Left ventricle myocardium inferior (tissue), 1 donor: ENCODE measurements at places on chromosomes 2 and 18. TPM values are rescaled to one million over a fixed set of nuclear protein-coding genes. Genes with fewer than 3 reads are reported as not detected.

DNA sequence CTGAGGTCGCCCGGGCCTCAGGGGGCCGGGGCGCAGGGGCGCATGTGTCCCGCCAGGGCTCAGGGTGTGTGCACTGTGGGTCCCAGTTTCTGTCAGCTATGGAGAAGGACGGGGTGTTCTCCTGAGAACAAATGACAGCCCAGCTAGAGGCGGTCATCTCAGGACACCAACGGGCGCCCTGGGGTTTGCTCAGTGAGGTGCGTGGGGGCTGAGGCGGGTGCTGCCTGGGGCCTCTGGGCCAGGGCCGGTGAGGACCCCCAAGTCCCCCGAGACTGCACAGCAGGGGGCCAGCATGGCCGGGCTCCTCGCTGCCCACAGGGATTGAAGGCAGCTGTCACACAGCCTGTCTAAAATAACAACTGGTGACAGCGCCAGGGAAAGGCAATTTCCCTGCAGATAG, 808.8 kb upstream of the SOX11 start:
- no peaks in the 10 kb centered on the region for H3K36me3 ChIP-seq
- H3K4me1 ChIP-seq: no peaks in the 10 kb centered on the region
- no peak for DNase-seq
- no peaks in the 10 kb centered on the region for H3K27me3 ChIP-seq
- no peak overlapping the region for H3K4me3 ChIP-seq

- no peak for DNase-seq
- H3K36me3 ChIP-seq: no peaks in the 10 kb centered on the region
- H3K27me3 ChIP-seq: no peaks in the 10 kb centered on the region
- no peaks in the 10 kb centered on the region for H3K4me1 ChIP-seq
- no peak overlapping the region for H3K27ac ChIP-seq
These were observed 683.0 kb downstream of the DSC3 start for GRCh38 chr18:30359521-30359920.

DNA sequence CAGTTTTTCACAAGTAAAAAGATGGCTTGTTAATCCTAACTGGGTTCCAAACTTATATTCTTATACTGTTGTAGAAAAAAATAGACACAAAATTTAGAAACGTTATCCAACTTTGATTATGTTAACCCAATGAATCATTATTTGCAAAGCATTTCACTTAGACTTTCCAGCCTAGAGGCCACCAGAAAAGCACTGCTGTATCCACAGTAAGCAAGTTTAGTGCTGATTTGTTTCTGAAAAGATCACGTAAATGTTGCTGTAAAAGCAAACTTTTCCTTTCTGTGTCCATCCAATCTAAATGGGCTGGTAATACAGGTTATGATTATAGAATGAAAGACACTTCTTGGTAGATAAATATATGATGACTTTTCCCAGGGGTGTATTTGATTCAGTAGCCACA, 17.6 kb upstream of the BZW1 start:
- H3K27ac ChIP-seq: peak overlapping the region; percentile 60
- peaks cover 28% of the 10 kb centered on the region for H3K4me1 ChIP-seq
- no peak overlapping the region for H3K4me3 ChIP-seq
- H3K27me3 ChIP-seq: no peaks in the 10 kb centered on the region
- DNase-seq: no peak

DNA sequence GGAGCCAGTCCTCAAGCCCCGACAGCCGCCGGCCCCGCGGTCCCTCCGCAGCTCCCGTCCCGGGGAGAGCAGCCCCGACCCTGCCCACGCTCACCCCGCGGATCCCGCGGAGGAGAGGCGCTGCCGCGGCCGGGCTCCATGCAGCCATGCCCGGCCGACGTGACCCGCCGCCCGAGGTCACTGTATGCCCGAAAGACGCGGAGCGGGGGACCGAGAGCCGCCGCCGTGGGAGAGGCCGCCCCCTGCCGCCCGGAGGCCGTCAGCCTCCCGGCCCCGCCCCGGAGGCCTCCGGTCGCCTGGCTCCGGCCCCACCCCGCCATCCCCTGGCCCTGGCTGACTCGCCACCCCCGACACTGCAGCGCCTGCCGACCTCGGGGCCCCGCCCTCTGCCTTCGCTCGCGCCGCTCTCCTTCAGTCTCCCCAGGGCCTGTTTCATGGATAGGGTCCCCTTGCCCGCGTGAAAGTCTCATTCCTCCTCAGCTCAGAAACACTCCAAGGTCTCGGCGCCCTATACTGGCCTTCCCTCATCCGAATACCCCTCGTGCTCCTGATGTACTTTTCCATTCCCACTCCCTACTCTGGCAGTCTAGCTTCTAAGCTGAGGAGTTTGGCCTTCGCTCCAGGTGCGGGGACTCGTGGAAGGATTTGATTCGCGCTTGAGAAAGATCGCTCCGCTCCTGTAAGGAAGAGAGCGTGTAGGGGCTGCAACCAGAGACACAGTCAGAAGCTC, at the start of gene BOLA3:
Gene BOLA3, minus strand, starts transcription at position 186 of the 730 bp plus-strand sequence. Its CDS starts 38 bp downstream, at position 148.
- H3K36me3 ChIP-seq: peaks cover 13% of the 10 kb centered on the region
- peak; percentile 89 for DNase-seq

- no peak overlapping the region for H3K27ac ChIP-seq
- H3K36me3 ChIP-seq: no peaks in the 10 kb centered on the region
- peaks cover 10% of the 10 kb centered on the region for H3K4me1 ChIP-seq
These were observed 270.7 kb downstream of the HRH4 start for GRCh38 chr18:24731158-24731557.

Gene CAPN14
- 0.27 TPM for total RNA-seq

Gene KCNE4
- 3.1 TPM for total RNA-seq

Gene SCG2
- 0.19 TPM for total RNA-seq

Gene TBR1
- total RNA-seq: not detected

Gene EVX2
- not detected for total RNA-seq
